ENCODE measurements at places on chromosomes 7 and 10. TPM values are rescaled to one million over a fixed set of nuclear protein-coding genes. Genes with fewer than 3 reads are reported as not detected.

DNA sequence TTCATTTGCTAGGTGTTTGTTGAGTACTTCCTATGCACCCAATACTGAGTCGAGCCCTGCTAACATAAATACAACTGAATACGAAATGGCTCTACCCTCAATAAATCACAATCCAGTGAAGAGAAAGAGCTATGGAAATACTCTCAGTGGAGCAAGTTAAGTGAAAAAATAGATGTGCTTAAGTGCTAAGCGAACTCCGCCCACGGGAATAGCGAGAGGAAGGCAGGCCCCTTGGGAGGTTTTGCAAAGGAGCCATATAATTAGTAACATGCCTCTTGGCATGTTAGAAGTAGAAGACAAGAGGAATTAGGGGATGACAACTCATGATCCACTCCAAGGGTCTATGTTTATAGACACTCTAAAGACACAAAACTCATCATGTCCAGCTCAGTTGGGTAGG, 42.8 kb upstream of the TSPAN33 start:
- DNase-seq: no peak

- DNase-seq: no peak
Observed at GRCh38 chr10:30940256-30940655, 91.4 kb downstream of the ZNF438 start.

DNA sequence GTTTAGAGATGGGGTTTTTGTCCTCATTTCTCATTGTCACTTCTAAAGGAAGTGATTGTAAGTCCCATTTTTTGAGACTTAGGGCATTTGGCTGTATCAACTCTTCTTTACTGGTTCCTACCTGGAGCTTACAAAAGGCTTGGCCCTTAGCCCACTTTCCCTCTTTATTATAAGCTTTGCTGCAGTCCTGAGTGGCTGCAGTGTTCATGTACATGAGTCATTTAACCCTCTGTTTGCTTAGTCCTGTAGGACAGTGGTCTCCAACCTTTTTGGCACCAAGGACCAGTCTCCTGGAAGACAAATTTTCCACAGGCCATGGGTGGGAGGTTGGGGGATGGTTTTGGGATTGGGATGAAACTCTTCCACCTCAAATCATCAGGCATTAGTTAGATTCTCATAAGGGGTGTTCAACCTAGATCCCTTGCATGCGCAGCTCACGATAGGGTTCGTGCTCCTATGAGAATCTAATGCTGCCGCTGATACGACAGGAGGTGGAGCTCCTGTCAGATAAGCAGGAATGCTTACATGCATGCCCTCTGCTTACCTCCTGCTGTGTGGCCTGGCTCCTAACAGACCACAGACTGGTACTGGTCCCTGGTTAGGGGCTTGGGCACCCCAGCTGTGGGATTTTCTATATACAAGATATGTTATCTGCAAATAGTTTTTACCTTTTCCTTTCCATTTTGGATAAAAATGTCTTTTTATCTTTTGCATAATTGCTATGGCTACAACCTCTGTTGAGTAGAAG, 99.7 kb downstream of the CCSER2 start:
- no peak for DNase-seq

GRCh38 chr10:7239312-7239985, 171.4 kb downstream of the SFMBT2 start:
- no peak for DNase-seq

Gene CRPPA
- total RNA-seq: 3.6 TPM

All from esophagus muscularis mucosa (tissue), 4 donors.